AG08395 (cell line): ENCODE measurements at places on chromosomes 12 and 14.

GRCh38 chr12:130745921-130746320 lies 29.8 kb upstream of the RIMBP2 start:
- DNase-seq: no peak

GRCh38 chr14:33941718-33942117 lies 9.2 kb downstream of the EGLN3 start:
- DNase-seq: no peak

DNA sequence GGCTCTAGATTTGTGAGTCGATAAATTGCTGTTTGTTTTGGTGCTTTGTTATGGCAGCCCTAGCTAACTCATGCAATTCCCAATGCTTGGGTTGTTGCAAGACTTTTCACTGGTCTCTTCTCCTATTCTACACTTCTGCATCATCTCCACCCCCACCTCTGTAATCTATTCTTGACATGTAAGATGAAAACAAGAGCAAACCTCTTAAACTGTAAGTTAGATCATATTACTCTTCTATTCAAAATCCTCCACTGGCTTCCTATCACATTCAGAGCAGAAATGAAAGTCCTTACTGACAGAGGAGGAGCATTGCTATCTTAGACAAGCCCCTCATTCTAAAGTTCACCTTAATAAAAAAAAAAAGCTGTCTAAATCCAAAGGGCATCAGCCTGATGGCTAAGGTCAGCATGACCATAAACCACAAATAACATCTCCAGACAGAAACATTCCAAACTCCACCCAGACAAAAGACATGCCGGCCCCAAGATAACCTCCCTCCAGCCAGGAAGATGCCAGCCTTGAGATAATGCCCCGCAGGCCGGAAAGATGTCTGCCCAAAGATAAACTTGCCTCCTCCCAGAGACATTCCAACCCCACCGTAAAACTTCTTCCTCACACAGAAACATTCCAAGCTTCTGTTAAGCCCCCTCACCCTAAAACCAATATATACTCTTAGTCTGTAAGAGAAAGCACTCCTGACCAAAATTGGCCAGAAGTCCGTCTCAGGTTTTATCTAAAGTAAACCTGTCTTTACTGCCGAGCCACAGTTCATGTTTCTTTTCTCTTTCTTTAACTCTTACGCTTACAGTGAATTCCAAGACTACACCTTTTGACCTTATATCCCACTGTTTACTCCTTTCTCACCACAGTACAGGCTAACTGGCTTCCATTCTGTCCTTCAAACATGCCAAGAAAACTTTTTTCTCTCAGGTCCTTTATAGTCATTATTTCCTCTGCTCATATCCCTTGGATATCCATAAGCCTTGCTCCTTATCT lies 308.9 kb downstream of the KCNH5 start:
- no peak for DNase-seq

DNA sequence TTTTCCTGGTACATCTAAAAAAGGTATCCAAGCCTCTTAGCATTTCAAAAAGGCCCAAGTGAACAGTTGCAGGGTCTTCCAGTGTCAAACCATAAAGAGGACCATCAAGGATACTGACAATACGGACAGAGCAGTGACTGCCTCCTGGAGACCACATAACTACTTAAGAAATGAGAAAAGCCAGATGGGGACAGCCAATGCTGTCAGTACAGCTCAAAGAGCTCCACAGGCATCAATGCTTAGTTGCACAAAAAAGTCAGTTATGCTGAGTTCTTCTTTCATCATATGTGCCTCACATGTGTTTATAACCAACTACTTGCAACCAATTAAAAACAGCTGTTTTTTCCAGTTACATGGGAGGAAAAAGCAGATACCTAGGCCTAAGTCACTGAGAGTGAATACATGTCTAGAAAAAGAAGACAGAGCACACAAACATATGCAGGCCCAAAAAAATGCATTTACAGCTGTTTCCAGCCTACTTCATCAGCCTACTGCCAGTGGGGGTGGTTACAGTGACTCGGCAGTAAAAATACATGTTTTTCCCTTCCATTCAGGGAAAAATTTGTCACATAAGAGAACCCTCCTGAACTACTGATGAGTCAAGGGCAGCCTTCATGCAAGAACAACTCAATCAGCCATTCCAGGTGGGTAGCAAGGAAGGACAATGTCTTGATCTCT lies 84.0 kb downstream of the DCAF5 start:
- DNase-seq: peak; percentile 60

GRCh38 chr12:1103632-1104031 lies 112.6 kb downstream of the ERC1 start:
- no peak for DNase-seq

DNA sequence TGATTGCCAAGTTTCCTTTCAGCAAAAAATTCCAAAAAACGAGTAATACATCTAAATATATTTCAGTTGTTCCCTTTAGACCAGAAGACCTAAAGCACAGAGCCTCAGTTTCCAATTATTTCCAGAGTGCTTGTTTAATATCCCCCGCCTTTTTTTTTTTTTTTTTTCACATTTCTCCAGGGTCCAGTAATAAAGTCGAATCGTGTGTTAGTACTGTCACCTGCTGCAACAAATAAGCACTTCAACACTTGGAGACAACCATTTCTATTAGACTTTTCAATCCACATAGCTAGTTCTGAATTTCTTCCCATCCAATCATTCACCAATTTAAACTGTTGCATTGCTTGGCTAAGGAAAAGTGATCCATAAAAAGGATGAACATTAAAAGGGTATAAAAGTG lies 13.6 kb downstream of the PDE6H start:
- DNase-seq: no peak

DNA sequence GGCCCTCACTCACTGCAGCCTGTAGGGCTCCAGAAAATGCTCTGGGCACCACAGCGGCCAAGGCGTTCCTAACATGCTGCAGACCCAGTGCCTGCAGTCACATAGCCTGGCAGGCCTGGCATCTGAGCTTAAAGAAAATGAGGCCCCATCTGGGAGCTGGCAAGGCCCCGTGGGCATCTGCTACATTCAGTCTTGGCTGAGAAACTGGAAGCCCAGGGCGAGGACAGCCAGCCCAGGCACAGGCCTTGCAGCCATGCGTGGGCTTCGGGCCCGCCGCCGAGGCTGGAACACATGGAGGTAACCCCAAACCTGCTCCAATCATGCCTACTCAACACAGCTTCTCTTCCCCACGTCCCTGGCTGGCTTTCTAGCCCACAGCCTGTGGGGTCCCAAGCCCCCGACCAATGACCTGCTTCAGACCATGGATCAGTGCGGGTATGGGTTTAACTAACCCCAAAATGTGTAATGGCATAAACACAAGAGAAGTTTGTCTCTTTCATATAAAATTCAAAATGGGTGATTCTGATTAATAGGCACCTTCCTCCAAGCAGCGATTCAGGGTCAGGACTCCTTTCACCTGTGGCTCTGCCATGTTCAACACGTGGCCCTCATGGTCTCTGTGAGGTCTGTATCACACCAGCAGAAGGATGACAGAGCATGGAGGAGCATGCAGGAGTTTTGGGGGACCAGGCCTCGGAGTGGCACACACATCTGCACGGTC lies 6.4 kb downstream of the NGB start:
- no peak for DNase-seq

DNA sequence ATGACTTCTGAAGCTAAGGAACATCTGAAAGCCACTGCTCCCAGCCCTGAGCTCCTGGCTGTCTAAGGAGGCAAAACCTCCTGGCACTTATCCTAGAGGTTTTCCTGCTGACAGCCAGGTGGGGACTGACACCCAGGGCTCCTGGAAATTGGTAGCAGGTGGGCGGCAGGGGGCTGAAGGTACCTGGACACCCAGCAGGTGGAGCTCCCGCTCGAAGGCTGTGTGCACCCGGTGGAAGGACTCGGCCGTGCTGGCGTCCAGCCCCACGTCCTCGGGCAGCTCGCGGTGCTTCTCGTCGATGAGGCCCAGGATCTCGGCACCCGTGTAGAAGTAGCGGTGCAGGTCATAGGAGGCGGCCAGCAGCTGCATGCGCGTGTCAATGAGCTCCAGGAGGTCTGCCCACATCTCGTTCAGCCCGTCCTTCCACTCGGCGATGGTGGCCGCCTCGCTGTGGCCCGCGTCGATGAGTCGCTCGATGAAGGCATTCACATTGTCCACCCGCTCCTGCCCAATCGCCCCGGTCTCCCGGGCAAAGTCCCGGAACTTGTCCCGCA lies 68.2 kb downstream of the PLEKHG3 start:
- no peak for DNase-seq

DNA sequence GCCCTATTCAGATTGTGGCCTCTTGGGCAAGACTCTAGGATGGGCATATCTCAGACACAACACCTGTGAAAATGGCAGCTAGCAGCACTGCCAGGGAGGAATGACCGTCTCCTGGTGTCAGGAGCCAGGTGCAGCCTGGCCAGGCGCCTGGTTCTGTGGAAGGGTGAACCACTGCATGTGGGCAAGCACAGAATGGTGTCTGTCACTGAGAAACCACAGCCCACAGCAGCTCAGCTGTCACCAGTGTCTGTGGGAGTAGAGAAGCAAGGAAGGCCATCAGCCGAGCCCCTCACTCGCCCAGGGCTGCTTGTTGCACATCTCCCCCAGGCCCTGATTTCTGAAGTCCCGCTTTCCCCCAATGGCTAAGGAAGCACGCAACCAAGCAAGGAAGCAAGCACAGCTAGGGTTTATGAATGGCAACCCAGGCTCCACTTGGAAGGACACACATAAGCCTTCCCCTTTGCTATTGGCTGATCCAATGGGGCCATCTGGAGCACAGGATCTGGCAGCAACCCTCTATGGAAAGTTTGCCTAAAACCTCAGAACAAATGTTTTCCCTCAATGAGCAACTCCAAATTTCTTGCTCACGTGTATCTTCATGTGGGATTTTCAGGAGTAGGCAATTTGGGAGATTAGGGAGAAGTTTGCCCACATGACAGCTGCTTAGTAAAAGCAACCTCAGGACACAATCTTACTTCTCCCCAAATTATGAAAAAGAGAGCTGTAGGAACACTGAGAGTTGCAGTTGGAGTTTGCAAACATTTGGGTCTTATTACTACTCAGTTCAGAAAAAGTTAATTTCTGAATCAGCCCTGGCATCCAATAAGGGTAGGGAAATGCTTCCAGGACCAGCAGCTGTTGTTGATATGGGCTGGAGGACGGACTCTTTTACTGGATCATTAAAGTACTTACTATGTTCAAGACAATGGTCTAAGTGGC lies 44.7 kb downstream of the GPHB5 start:
- peak; percentile 11 for DNase-seq

DNA sequence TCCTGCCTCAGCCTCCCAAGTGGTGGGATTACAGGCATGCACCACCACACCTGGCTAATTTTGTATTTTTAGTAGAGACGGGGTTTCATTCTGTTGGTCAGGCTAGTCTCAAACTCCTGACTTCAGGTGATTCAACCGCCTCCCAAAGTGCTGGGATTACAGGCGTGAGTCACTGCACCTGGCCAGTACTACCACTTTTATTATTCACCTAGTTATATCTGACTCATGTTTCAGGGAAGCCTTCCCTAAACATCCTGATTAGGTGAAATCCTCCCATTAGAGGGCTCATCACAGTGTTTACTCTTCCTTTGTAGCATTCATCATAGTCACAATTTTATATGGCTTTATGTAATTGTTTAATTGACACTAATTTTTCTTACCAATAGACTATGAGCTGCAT lies 295.3 kb upstream of the SOX5 start:
- no peak for DNase-seq

- DNase-seq: no peak
Observed at GRCh38 chr14:49105512-49105911, 480.7 kb downstream of the RPS29 start.

DNA sequence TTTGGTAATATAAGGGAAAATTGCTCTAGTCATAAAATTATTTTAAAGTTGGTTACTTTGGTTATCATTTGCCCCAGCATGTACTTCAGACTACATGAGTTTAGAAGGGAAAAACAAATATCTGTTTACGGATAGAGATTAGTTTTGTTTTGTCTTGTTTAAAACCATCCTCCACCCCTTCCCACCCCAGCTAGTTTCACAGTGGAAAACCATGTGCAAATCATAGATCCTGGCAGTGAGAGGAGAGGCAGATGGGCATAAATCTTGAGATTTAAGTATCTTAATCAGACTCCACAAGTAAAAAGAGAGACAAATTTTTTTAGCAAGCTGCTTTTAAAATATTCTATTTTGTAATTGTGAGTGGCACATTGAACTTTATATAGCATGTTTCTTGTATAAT lies 424.7 kb downstream of the TMEM117 start:
- DNase-seq: no peak

DNA sequence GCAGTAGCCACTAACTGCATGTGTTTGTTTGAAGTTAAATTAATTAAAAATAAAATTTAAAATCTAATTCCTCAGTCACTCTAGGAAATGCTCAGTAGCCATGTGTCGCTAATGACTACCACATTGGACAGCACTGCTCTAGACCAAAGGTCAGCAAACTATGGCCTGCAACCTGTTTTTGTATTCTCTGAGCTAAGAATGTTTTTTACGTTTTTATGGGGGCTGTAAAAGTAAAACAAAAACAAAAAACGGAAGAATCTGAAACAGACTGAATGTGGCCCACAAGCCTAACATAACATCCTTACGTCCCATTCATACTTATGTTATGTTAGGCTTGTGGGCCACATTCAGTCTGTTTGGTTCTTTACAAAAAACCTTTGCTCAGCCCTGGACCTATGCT lies 57.8 kb downstream of the LIN52 start:
- no peak for DNase-seq

DNA sequence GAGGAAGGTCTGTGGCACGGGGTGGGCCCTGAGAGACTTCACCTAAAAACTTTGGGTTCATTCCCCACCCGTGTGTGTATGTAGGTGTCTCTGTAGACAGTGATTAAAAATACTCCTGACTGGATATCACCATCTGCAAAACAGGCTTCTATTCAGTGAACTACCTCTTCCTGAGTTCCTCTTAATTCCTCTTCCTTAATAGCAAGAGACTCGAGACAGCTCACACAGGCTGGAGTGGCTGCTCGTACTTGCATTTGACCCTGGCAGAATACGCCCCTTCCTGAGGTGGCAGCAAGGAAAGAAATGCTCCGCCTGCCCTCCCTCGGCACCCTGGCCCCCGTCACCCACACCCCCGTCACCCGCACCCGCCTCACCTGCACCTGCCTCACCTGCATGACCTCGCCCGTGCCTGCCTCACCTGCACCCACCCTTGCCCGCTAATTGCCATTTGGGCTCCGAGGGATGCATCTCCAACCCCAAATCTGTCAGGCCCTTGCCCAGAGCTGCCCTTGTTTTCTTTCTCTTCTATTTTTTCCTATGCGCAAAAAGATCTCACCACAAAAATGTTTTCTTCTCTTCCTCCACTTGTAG lies 90.0 kb downstream of the FBXL14 start:
- DNase-seq: no peak
